ENCODE measurements at places on chromosomes 4 and X.

DNA sequence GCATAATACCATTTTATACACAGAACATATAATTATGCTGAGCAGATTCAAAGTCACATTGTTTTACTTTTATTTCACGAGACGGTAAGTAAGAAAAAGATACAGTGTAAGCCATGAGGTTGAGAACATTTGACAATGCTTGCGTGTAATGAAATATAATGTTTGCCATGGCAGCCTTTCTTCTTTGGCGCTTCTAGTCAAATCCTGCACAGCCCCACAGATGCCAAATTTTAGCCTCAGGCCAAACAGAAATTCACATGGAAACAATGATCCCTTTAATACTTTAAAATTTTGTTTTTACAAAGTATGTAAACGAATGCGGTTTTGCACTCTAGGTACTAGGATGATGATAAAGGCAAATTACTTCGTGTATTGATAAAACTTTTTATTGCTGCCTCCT, 502.7 kb upstream of the SMIM31 start:
- DNase-seq = no peak

DNA sequence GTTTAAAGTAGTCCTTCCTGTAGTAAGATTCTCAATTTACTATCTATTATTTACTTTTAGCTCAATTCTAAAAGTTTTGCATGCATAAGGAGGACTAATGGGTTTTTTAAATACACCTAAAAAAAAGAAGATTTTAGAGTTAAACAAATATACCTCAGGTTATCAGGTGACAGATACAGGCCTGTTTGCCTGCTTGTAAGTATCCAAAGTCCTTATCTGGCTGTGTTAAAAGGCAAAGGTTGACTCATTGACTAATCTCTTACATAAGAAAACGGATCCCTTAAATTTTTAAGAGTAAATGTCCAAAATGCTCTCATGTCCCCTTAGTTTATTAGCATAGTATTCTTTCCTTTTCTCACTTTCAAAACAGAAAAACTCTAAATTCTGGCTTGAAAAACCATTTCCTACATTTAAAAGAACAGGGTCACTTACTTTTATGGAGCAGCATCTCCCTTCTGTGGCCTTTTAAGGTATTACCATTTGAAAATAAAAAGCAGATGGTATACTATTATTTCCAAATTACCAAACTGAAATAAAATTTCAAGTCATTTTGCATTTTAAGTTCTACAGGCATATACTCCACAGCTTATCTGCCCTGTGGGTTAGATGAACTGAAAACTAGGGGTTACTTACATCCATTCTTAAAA, 4.5 kb downstream of the CBR4 start:
- no peak for DNase-seq

GRCh38 chr4:68658672-68659071, 11.8 kb downstream of the UGT2B15 start:
- no peak for DNase-seq

DNA sequence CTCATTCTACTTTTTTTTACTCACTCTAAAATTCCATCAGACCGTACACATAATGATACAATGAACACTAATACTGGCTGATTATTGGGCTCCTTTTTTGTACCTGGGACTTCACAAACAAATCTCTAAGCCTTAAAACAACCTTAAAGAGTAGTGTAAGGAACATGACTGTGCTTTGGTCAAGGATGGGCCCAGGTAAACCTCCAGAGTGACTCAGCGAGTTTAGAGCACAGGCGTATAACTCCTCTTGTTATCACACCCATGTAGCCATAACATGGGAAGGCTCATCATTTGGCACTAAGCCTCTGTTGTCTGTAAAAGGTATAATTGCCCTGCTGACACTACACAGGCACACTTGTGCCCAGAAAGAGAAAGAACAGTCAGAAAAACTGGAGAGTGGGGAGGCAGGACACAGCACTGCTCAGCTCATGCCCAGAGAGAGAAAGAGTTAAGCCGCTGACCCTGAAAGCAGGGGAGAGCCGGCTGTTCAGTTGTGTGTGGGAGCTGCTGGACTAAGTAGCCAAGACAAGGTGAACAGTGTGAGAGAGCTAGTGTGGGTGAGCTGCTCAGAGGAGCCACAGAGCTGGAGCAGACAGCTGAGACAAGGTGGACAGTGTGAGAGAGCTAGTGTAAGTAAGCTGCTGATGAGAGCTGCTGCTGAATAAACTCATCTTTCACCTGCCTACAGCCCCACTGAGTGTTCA, 319.6 kb upstream of the BMP3 start:
- no peak for DNase-seq

DNA sequence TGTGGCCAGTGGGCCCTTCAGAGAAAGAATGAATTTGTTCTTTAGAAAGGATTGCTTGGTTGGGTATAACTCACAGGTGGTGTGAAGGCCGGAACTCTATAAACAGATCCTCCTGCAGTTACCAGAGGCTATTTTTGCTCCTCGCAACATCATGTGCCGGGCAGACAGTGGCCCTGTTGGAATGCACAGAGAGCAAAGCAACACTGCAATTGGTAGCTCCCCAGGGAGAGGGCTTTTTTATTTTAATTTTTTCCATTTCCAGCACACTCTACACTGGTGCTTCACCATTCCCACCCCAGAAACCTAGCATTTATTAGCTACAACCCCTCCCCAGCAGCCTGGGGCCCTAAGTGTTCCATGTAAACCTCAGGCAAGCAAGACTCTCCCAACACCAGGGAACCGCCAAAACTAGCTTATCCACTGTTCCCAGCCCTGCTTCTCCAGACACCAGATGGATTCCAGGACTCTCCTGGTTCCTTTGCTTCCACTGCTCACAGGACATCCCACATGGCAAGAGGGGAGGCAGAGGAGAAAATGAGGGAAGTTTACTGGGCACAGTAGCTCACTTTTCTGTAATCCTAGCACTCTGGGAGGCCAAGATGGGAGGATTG, 75.1 kb upstream of the TMEM164 start:
- DNase-seq = no peak

DNA sequence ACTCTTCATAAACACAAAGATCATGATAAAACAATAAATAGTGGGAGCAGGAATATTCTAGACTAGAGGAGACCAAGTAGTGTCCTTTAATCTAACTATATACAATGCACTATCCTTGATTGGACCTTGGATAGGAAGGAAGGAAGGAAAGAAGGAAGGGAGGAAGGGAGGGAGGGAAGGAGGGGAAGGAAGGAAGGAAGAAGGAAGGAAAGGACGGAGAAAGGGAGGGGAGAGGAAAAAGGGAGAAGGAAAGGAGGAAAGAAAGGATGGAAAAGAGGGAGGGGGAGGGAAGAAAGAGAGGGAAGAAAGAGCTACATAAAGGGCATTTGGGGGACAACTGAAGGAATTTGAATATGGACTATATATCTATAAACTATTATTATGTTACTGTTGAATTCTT, 95.0 kb upstream of the SMARCAD1 start:
- DNase-seq = no peak

- no peak for DNase-seq
Measured at GRCh38 chr4:121736735-121737351, 28.1 kb downstream of the SMIM43 start.

GRCh38 chr4:130424211-130424610, 1328.3 kb downstream of the C4orf33 start:
- DNase-seq = no peak

DNA sequence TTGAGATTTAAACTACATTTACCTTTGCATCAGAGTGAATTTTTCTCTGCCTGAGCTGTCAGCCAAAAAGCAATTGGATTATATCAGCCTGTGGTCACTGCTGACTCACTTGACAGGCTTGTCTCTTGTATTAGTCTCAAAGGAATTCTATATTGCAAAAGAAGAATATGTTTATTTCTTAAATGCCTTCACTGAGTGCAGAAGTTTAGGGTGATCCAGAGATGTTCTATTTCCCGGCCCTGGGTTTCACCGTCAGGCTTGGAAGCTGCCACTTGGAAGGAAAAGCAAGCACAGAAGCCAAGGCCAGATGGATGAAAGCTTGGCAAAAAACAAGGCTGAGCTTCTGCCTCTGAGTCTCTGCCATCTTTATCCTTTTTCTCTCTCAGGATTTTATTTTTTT, 80.9 kb downstream of the FAM114A1 start:
- no peak for DNase-seq

GRCh38 chr4:1615786-1616556, 68.1 kb downstream of the FAM53A start:
- no peak for DNase-seq

All from cortex of kidney (tissue), 1 donor.